ENCODE measurements at places on chromosomes 3 and 15.

DNA sequence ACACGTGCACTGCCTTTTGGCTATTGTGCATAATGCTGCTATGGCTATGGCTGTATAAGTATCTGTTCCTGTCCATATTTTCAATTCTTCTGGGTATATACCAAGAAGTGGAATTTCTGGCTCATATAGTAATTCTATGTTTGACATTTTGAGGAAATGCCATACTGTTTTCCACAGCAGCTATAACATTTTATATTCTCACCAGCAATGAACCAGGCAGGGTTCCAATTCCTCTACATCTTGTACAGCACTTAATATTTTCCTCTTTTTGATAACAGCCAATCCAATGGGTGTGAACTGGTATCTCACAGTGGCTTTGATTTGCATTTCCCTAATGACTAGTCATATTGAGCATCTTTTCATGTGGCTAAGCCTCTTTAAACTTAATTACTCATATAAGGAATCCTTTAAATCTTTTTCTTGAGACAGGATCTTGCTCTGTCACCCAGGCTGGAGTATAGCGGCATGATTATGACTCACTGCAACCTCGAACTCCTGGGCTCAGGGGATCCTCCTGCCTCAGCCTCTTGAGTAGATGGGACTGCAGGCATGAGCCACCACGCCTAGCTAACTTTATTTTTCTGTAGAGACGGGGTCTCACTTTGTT is 38.1 kb upstream of the IGDCC4 start:
- DNase-seq: peak; percentile 32

DNA sequence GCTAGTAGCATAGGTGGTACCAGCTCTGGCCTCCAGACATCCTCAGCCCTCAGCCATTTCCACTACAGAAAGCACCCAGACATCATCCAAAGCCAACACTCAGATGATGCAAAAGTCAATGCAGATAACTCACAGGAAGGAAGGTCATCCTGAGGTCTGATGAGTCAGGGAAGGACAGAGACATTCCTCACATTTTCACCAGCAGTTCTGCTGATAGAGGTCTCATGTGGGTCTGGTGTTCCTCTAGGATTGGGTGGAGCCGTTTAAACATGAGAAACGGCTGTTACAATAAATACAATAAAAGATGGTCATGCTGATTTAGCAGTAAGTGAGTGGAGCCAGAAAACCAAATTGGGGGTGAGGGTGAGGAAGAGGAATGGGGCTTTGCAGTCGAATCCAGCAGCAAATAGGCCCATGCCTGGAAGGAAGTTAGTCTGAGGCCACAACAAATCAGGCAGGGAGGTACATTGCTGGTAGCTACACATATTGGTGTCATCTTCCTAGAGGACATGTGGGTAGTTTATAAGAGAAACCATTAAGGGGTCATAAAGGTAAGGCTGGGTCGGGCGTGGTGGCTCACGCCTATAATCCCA is 33.3 kb upstream of the FLNB start:
- peak; percentile 98 for DNase-seq

DNA sequence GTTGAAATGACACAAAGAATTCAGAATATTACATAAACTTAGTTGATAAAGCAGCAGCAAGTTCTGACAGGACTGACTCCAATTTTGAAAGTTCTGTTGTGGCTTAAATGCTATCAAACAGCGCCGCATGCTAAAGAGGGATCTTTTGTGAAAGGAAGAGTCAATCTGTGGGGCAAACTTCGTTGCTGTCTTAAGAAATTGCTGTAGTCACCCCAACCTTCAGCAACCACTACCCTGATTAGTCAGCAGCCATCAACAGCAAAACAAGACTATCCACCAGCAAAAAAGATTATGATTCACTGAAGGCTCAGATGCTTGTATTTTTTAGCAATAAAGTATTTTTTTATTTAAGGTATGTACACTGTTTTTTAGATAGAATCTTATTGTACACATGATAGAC is 14.2 kb downstream of the CRBN start:
- DNase-seq: no peak

- no peak for DNase-seq
Observed at GRCh38 chr15:67100801-67101581, 35.6 kb downstream of the SMAD3 start.

- DNase-seq: peak; percentile 66
Observed at GRCh38 chr15:45641374-45641781, 6.5 kb downstream of the SQOR start.
